K562 (cell line): ENCODE measurements at places on chromosomes 2 and 18. TPM values are rescaled to one million over a fixed set of nuclear protein-coding genes. Genes with fewer than 3 reads are reported as not detected.

DNA sequence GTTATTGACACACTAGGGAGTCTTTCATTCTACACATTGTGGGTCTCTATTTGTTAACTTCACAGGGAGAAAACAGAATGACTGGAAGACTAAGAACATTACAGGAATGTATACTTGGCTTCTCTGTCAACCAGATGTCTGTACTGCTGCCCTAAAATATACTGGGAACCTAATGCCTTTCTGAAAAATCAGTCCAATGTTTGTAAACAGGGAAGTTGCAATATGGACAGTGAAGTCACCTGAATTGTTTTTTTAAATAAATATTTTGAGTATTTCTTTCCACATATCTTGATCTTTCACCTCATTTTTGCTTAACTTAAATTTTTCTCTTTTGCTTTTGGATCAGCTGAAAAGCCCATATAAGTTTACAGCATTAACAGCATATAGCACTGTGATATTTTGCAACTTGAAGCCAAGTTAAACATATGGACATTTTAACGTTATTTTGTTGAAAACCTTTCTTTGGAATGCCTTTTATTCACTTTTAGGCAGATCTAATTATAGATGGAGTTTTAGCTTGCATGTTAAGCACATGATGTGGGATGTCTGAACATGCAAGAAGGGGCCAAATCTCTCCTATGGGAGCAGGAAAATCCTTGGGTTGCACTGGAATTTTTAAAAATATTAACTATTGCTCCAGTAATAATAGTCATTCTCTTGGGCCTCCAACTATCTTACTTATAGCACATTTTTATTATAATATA lies 137.7 kb upstream of the TWIST2 start:
- H3K36me3 ChIP-seq, result no peaks in the 10 kb centered on the region
- H3K27ac ChIP-seq, result no peak overlapping the region
- no peaks in the 10 kb centered on the region for H3K4me1 ChIP-seq
- no peak overlapping the region for H3K4me3 ChIP-seq
- DNase-seq, result no peak
- no peaks in the 10 kb centered on the region for H3K27me3 ChIP-seq

The PLCL1 gene
- 8.9 and 9.7 TPM in 2 replicates for total RNA-seq

GRCh38 chr18:66668706-66669105 lies 64.8 kb upstream of the CDH19 start:
- no peak overlapping the region for H3K4me3 ChIP-seq
- no peak for DNase-seq
- no peak overlapping the region for H3K27ac ChIP-seq
- H3K36me3 ChIP-seq, result no peaks in the 10 kb centered on the region
- no peaks in the 10 kb centered on the region for H3K27me3 ChIP-seq
- no peaks in the 10 kb centered on the region for H3K4me1 ChIP-seq

DNA sequence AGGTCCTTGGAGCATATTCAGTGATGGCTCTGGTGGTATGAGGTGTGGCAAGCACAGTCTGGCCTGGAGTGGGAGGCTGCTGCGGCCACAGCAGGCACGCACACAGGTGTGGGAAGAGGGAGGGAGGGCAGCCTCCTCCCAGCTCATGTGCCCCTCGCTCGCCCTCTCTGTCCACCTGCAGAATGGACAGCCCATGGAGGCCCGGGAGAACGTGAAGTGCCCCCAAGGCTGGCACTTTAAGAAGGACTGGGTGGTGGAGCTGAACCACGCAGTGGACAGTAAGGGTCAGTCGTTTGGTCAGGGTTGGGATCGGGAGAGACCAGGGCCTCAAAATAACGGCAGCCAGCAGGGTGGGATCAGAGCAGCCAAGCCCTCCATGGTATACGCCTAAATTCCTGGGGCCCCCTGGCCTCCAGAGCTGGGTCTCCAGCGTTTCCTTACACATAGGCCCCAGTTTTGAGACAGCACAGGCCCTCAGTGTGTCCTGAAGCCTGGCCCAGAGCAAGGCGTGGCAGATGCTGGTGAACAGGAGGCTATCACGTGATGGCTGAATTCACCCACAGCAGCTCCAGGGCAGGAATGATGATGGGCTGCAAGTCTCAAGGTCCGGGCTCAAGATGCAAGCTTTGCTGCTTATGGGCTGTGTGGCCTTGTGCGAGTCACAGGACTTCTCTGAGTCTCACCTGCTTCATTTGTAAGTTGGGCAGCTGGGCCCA lies 47.9 kb downstream of the FER1L5 start:
- H3K27me3 ChIP-seq, result peaks cover 4% of the 10 kb centered on the region; the same call in 1 of the 3 replicates
- no peak overlapping the region for H3K4me3 ChIP-seq
- H3K36me3 ChIP-seq, result no peaks in the 10 kb centered on the region
- no peak for DNase-seq
- H3K4me1 ChIP-seq, result peaks cover 6% of the 10 kb centered on the region; the same call in 1 of the 3 replicates
- no peak overlapping the region for H3K27ac ChIP-seq

DNA sequence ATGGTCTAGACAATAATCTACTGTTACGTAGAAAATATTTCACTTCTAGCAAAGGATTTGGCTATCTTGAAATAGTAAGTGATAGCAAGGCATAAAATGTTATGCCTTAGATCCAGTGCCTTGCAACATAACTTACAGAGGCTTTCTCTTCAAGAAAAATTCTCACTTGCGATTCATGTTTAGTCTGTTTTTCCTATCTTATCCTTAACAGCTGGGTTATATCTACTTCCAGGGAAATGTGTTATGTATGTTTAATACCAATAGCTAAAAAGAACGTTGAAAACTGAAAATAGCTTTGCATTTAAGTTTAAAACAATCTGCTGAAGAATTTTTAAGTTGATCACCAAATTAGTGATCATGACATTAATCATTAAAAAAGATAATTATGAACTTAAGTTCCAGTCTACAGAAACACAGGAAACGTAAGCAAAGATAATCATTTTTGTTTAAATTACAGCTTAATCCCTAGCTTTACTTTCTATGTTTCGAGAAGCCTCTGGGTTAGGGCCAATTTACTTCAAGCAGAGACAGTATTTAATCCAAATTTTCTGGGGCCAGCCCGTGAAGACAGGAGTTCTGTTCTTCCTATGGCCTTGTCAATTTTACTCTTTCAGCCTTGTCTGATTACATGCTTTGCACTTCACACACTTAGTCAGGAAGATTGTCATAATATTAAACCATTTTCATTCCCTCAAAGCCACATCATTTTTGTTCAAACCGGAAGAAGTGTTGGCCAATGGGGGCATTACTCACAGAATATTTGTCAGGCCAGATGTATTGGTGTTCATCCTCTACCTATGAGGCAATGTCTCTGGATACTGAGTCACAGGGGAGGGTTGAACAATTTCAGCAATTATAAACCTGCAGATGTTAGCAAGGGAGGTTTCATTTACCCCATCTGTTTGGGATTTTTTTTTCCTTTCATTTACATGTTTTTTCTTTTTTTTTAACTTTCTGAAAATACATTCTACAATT lies 1132.9 kb upstream of the ZEB2 start:
- H3K4me3 ChIP-seq, result no peak overlapping the region
- no peaks in the 10 kb centered on the region for H3K4me1 ChIP-seq
- H3K27me3 ChIP-seq, result no peaks in the 10 kb centered on the region
- no peaks in the 10 kb centered on the region for H3K36me3 ChIP-seq
- no peak overlapping the region for H3K27ac ChIP-seq
- no peak for DNase-seq

DNA sequence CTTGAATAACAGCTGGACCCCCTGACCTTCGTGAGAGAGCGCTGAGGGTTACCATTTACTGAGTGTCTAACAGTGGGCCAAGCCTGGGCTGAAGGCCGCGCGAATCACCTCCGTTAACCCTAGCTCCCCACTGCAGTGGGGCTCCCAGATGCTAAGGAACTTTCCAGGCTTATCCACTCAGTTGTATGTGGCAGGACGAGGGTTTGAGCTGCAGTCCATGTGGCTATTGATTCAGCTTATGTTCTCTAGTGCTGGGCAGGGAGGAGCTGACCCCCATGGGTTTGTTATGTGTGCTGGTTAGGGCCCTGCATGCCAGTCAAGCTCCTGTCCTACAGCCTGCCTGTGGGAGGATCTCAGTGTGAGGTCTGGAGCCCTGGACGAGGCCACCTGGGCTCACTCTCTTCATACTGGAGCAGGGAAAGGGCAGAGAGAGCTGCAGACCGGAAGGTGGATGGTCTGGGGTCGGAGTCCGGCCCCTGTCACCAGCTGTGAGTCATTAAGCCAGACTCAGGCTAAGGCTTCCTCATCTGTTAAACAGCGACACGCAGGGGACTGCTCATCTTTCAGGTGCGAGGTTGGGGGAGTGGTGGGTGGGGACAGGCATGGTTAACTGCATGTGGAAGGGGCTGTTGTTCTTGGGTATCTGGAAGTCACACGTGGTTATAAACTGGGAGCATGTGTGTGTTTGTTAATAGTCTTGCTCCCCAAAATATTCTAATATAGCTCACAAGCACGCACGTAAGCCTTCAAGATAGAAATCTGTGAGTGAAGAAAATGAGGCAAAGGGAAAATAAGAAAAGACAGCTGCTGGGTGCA lies 6.6 kb downstream of the PSD4 start:
- peaks cover 29% of the 10 kb centered on the region for H3K4me1 ChIP-seq
- DNase-seq, result peak; percentile 61
- H3K27me3 ChIP-seq, result no peaks in the 10 kb centered on the region
- no peak overlapping the region for H3K4me3 ChIP-seq
- H3K36me3 ChIP-seq, result peaks cover 54% of the 10 kb centered on the region; the same call in 2 of the 3 replicates

The FER1L5 gene
- not detected in 2 replicates for total RNA-seq

The OTOS gene
- total RNA-seq, result not detected in 2 replicates

DNA sequence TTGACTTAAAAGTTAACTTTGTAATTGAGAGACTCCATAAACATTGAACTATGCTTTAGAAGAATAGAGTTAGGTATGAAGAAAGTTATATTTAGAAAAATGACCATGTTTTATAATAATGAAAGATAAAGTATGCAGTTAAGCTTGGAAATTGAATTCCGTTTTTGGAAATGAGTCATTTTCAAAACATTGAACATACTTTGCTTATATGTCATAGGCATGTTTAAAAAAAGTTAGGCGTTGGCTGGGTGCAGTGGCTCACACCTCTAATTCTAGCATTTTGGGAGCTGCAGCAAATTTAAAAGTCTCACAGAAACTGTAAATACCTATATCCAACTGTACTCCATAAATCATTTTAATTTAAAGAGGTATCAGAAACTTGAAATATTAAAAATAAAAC lies 607.4 kb downstream of the CBLN2 start:
- no peaks in the 10 kb centered on the region for H3K27me3 ChIP-seq
- no peaks in the 10 kb centered on the region for H3K36me3 ChIP-seq
- DNase-seq, result no peak

The C1QL2 gene
- total RNA-seq, result not detected in 2 replicates

DNA sequence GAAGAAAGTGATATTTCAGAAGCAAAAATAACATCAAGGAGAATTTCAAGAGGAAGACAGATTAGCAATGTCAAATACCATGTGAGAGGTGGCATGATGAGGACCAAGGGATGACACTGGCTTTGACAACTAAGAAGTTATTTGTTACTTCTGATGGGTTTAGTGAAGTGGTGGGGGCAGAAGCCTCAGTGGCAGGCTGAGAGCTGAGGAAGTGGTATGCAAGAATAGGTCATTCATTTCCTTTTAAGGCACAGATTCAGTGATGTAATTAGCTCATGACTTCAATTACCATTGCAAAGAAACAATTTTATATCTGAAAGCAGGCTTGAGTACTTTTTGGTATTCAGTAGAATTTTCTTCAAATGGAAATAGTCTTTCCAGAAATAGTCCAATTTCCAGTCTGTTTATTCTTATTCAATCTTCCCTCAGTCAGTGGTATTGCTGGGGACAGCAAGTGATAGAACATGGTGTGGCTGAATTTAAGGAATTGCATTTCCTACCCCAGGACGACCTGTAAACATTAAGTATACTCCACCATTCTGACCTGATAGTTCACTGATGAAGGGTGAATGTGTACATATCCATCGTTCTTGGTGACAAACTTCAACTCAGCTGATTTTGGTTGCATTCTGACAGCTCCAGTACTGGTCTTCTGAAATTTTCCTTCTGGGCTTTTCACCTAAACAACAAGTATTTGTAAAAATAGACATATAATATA lies 28.2 kb downstream of the GEMIN6 start:
- peaks cover 28% of the 10 kb centered on the region; the same call in 2 of the 3 replicates for H3K36me3 ChIP-seq
- no peaks in the 10 kb centered on the region for H3K4me1 ChIP-seq
- H3K4me3 ChIP-seq, result no peak overlapping the region

The IL36B gene
- not detected in 2 replicates for total RNA-seq

DNA sequence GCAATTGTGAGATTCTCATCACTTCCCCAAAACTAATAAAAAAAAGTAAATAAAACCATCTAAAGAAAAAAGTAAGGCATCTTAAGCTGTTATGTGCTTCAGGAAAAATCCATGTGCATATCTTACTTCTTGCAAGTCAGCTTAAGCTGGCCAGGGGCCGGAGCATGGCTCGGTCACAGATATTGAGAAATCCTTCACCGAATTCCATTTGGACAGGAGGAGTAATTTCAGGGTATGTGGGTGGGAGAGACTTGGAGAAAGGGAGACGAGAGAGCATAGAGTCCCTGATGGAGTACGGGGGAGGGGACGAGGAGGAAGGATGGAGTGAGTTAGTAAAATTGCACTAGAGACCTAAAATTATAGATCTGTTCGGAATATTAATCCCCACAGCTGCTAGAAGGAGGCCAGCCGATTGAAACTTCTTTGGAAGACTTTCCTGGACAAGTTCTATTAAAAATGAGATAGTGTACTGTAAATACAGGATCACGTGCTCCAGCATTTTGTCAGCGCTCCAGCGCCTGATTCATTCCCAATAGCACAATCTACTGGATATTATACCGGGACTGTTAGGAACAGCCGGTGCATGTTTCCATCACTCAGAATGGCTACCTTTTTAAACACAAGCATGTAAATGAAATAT lies 438.5 kb downstream of the ZNF516 start:
- no peak for DNase-seq
- no peaks in the 10 kb centered on the region for H3K36me3 ChIP-seq
- H3K4me3 ChIP-seq, result no peak overlapping the region
- H3K4me1 ChIP-seq, result no peaks in the 10 kb centered on the region
- no peak overlapping the region for H3K27ac ChIP-seq

GRCh38 chr2:97706708-97707345 lies 6.5 kb upstream of the ZAP70 start:
- no peak for DNase-seq
- H3K27ac ChIP-seq, result no peak overlapping the region
- H3K36me3 ChIP-seq, result no peaks in the 10 kb centered on the region
- peaks cover 16% of the 10 kb centered on the region for H3K4me1 ChIP-seq
- no peaks in the 10 kb centered on the region for H3K27me3 ChIP-seq

The SDC1 gene
- 2.7 TPM in 2 replicates for total RNA-seq
